ENCODE measurements at places on chromosomes 7 and 10.

DNA sequence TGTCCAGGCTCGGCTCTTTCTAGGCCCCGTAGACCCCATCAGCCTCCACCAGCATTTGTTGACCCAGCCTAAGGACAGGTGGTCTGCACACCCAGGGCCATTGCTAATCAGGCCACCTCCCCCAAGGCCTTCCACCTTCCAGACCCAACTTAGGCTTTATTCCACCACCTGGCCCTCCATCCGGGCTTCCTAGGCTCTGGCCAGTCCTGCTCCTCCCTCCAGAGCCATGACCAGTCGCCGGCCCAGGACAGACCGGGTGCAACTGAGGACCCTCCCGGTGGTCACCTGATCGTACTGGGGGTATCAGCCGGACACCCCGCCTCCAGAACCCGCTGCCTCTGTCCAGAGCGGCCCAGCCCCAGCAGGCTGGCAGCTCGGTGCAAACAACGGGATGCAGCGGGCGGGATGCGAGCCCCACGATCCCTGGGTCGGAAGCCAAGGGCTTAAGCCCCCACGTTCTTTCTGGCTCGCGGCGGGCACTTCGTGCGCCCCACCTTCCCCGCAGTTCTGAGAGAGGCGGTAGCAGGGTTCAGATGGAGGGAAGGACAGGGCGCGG, 545 bp downstream of the NACAD start:
- no peak for DNase-seq

DNA sequence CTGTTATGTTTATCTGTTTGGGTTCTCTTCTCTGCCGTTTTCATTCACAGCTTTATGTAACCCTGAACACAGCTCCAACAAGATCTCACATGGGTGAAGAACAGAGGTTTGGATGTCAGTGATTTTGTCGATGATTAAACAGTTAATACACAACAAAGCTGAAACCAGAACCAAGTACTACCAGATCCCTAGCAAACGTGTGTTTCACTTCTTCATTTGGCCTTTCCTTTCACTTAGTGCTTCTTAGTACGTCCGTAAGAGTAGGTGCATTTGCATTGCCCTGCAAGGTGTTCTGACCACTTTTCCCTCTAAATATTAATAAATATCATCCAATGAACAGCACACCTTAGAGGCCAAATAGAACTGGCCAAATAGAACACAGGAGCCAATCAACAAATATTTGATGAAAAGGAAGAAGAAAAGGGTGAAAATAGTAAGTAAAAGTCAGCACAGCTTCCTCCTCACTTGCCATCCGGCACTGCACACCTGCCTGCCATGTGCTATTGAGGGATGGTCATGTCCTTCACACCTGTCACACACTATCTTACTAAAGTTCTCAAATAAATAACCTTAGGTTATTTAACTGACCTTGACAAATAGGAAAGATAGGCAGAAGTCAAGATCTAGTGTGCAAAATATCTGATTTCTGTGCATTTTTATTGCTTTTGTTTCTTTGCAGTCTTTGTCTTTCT, 252.6 kb upstream of the ANKRD30A start:
- DNase-seq: no peak

- no peak for DNase-seq
Observed at GRCh38 chr10:36507715-36508114, 617.7 kb upstream of the ANKRD30A start.

GRCh38 chr10:44806950-44807349, 104.2 kb upstream of the TMEM72 start:
- DNase-seq: no peak

DNA sequence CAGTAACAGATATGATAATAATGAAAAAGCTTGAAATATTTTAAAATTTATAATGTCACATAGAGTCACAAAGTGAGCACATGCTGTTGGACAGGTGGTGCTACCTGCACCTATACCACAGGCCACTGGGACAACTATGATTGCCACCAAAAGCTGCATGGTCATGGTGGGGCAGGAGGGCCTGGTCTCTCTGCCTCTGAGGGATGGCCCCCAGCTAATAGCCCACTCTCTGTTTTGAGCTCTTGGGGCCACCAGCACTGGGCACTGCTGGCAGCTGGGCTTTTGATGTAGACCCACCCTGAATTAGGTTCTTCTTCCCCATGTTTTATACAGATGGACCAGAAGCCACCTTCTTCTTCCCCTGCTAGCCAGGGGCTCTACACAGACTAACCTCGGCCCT, 265.4 kb downstream of the KCND2 start:
- DNase-seq: no peak

DNA sequence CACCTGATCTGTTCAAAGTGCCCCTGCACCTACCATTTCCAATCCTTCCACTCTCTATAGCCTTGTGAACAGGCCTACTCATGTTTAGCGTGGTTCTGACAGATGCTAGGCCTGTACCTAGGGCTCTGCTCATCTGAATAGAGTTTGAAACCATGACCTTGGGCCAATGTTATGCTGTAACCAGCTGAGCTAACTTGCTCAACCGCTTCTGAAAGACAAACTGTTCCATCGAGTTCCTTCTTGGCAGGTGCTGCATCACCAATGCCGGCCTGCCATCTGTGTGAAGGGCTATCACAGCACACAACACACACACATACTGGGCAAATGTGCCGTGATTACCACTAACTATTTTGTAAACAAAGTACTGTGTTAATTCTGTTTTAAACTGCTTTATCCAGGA, 419.0 kb upstream of the GALNT17 start:
- DNase-seq: no peak

GRCh38 chr7:90599892-90600555, 3.9 kb downstream of the CDK14 start:
- no peak for DNase-seq

GRCh38 chr7:97346349-97346748, 228.9 kb downstream of the SDHAF3 start:
- no peak for DNase-seq

DNA sequence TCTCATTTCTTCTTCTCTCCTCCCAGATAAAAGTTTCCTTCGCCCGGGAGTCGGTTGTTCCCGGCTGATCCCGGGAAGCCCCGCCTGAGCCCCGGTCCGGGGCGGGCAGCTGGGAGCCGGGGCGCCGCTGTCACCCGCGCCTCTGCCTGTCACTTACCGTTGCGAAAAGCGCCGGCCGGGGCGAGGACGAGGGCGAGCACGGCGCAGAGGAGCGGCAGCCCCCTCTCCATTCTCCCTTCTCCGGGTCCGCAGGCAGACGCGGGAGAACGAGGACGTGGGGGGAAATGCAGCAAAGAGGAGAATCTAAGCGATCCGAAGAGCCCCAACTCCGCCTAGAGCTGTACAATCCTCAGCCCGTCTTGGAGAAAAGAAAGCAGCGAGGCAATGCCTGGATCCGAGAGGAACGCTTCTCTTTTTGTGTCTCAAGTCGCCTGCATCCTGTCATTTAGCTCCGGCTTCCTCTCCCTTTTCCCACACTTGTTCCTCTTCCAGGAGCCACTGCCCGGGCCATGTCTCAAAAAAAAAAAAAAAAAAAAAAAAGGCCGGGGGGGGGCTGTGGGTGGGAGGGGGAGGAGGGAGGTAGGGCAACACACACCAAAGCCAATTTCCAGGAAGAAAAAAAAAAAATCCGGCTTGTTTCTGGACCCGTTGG, at the start of gene NRP1:
Gene NRP1 (minus strand): TSS at position 515 of the 652 bp plus-strand sequence. CDS start 285 bp downstream, at position 230.
- DNase-seq: peak; percentile 40

- no peak for DNase-seq
Observed at GRCh38 chr7:141370178-141370577, 181.0 kb upstream of the AGK start.

DNA sequence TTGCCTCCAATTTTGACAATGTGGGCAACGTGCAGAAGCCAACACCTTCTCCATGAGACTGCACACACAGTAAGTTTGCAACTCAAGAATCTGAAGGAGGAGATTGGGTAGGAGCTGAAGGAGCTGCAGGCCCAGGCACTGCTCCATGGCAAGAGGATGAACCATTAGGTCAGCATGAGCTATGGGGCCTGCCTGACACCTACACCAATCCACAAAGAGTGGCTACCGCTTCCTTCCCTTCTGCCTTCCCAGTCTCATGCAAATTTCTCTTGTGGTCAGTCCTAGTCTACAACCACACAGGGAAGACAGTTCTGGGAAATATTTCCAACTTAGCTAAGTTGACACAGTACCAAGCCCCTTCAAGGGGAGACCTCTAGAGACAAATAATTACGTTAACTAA, 142.0 kb upstream of the ADO start:
- no peak for DNase-seq

DNA sequence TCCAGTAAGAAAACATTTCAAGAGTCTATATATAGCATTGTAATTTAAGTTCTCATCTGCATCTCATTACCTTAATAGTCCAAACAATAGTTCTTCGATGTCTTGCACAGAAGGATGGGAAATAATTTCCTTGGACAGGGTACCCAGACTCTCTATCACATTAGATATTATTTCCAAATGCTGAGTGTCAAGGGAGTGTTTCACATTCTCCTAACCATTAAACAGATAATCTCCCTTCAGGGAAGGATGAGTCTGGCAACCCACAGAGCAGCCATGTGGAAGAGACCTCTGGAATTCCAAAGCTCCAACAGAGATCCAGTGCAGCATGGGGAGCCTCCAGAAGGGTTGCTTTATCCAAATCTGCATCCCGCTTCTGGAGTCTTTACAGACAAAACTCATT, 89.6 kb downstream of the FZD1 start:
- peak; percentile 55 for DNase-seq

DNA sequence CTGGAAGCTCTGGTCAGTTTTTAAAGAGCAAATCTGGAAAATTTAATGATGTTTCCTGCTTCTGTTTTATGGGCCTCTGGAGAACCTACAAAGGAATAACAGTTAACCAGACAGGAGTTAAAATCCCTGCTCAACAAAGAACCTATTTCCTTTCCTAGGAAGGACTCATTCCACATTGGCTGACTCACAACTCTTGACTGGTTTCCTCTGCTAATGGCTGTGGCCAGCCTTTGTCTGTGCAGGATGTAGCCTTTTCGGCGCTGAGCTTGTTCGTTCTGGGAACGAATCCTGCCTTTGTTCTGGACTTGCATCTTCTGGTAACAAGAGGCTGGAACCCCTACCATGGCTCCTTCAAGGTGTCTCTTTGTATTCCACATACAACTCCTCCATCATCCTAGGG, 112.8 kb upstream of the PDCD4 start:
- DNase-seq: peak; percentile 72

- DNase-seq: no peak
Observed at GRCh38 chr7:53062796-53063195, 27.4 kb downstream of the POM121L12 start.

- DNase-seq: no peak
Observed at GRCh38 chr10:9950070-9950469, 1067.6 kb upstream of the CELF2 start.

- DNase-seq: no peak
Observed at GRCh38 chr10:78584681-78585080, 484.1 kb upstream of the ZMIZ1 start.

Data from kidney tubule cell (primary cell).